Renal pelvis (tissue), 12 donors: ENCODE measurements at places on chromosomes 3 and 15. TPM values are rescaled to one million over a fixed set of nuclear protein-coding genes. Genes with fewer than 3 reads are reported as not detected.

TIPIN gene
- polyA plus RNA-seq = 17.4 TPM

HTR3E gene
- not detected for polyA plus RNA-seq

DNA sequence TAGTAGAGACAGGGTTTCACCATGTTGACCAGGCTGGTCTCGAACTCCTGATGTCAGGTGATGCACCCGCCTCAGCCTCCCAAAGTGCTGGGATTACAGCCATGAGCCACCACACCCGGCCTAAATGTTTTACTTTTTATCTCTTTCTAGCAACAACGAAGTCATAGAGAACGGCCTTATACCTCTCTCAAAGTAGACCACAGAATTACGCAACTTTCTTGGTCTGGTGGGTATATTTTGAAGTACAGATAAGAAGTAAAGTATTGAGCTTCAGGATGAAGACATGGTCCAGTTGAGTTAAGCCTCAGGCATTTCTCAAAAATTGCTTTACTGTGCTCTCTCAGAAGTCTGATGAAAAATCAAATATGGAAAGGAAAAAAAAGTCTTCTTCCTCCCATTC lies 30.6 kb downstream of the FAM240A start:
- no peak for DNase-seq

GRCh38 chr3:102353805-102354204 lies 81.0 kb upstream of the ZPLD1 start:
- DNase-seq = no peak

- DNase-seq = no peak
Observed at GRCh38 chr3:143753006-143753405, 95.3 kb downstream of the SLC9A9 start.

DNA sequence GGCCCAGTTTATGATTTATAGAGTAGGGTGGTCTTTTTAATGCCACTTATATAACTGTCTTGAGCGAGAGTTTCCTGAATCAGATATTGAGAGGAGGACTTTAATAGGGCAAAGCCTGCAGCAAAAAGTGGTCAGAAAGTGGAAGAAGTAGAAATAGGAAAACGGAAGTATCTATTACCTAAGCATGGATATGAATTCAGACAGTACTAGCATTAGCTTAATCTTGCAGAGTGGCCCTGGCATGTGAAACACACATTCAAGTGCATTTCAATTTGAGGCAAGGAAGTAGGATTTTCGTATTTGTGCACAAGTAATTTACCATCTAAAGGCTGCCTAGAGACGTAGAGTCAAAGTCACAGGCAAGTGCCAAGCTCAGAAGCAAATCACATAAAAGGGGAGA lies 622.3 kb downstream of the DIPK2A start:
- no peak for DNase-seq

EPHA6 gene
- 0.93 TPM for polyA plus RNA-seq

TM4SF18 gene
- polyA plus RNA-seq = 23.6 TPM

GRCh38 chr15:73909651-73910050 lies 16.6 kb upstream of the LOXL1 start:
- no peak for DNase-seq

- no peak for DNase-seq
Observed at GRCh38 chr15:76310475-76311099, 682 bp downstream of the ETFA start.

BFSP2 gene
- 0.13 TPM for polyA plus RNA-seq

GRCh38 chr3:25094932-25095685 lies 333.0 kb upstream of the RARB start:
- DNase-seq = peak; percentile 68

GRCh38 chr15:57897870-57898269 lies 167.6 kb downstream of the ALDH1A2 start:
- no peak for DNase-seq

FOXL2 gene
- not detected for polyA plus RNA-seq

GRCh38 chr3:73192036-73192738 lies 130.7 kb downstream of the EBLN2 start:
- DNase-seq = no peak

UBAP1L gene
- polyA plus RNA-seq = 8.7 TPM

DNA sequence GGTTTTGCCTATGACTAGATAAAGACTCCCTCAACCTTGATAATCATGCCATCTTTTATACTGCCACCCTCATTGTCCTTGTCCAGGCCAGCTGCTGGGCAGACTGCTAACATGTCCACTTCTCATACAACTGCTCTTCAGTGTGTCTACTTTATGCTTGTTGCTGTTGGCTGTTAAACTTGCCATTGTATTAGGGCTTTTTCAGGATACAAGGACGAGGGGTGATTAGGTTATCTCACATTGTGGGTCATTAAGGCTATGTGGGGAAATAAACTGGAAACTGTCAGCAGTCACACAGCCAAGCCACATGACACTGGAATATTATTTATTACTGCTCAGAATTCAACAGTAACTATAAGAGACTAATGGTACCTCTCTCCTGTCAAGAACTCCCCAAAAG lies 36.1 kb downstream of the STARD9 start:
- DNase-seq = no peak

LIPH gene
- polyA plus RNA-seq = 0.75 TPM

DNA sequence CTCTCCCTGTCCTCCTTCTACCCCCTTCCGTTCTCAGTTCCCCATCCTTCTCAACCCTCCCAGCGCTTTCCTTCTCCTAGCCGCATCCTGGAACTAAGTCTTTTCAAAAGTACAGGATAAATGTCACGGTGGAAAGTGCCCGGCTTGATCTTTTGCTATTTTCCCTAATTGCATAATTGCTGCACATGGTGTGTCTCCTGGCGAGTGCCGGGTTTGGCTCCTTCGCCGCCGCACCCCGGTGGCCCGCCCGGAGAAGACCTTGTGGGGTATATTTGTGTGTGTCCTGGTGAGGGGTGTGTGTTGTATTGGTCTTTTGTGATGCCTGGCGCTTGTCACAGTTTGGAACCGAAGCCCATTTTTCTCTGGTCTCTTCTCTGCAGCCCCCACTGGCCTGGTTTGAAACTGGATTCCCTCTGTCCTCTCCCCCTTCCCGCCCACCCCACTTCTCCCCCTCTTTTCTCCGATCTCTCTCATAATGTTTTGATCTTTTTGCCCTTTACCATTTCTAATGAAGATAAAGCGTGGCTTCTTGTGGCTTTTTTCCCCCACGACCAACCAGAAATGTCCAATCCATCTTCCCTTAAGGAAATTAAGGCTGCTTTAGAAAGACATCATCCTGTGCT lies 692 bp downstream of the UBE2E2 start:
- peak; percentile 24 for DNase-seq

GRCh38 chr3:25537516-25537915 lies 109.5 kb downstream of the RARB start:
- DNase-seq = no peak

GRCh38 chr15:91021516-91022074 lies 799 bp downstream of the VPS33B start:
- DNase-seq = peak; percentile 8

DNA sequence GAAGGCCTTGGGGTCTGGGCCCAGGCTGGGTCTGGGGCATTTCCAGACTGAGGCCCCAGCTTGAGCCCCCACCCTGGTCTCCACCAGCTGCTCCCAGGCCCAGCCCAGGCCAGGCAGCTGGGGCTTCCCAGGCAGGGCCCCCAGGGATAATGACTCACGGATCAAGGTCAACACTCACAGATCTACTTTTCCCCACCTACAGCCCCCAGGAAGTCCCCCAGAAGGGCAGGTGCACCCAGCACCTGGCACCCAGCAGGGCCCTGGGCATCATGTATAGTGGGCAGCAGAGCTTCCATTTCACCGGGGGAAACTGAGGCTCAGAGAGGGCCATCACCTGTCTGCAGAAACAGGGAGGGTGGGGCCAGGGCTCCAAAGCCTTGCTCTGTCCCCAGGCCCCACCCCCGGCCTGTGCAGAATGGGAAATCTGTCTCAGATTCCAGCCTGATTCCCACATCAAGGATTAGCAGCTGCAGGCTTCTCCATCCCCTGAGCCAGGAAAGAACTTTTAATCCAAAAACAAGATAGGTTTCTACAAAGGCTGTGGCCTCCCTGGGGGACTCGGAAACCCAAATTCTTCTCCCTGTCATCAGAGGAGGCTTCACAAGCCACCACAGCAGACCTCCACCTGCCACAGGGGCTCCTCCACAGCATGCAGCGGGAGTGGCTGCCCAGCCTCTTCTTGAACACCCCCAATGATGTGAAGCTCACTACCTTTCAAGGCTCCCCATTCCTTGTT lies 49.8 kb downstream of the IQSEC1 start:
- DNase-seq = no peak

- DNase-seq = no peak
Observed at GRCh38 chr3:129501630-129502029, 26.8 kb upstream of the RHO start.

DNA sequence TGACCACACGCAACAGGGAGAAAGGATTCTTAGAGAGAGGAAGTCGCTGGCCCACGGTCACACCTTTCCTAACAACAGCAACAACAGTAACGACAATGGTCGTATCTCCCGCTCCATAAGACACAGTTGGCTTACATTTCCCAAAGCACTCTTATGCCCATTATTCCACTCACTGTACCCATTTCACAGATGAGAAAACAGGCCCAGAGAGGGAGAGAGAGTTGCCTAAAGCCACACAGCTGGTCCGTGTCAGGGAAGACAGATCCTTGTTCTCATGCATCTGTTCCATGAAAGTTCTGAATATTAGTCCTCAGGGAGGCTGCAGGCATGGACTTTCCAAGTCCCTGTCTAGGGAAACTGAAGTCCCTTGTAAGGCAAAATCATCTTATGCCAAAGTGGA lies 42.0 kb upstream of the ATP2B2 start:
- DNase-seq = no peak

DIPK2A gene
- 33.4 TPM for polyA plus RNA-seq

GRCh38 chr3:143358155-143358792 lies 238.7 kb downstream of the CHST2 start:
- no peak for DNase-seq

DNA sequence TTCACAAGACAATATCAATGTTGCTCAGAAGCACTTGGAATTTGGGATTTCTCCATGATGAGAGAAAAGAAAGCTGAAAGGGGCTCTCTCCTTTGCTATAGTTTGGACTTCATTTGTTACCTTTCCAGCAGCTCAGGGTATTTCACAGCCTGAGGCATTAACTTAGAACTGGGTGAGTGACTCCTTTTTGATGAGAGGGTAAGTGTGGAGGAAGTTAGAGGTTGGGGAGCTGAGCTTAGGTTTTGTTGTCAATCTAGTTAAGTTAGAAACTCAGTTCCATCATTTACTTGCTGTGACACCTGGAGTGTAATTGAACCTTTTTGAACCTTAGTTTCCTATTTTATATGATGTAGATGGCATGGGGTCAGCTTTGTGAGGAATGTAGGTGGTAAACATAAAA lies 359.1 kb downstream of the PDCD6IP start:
- DNase-seq = no peak

DNA sequence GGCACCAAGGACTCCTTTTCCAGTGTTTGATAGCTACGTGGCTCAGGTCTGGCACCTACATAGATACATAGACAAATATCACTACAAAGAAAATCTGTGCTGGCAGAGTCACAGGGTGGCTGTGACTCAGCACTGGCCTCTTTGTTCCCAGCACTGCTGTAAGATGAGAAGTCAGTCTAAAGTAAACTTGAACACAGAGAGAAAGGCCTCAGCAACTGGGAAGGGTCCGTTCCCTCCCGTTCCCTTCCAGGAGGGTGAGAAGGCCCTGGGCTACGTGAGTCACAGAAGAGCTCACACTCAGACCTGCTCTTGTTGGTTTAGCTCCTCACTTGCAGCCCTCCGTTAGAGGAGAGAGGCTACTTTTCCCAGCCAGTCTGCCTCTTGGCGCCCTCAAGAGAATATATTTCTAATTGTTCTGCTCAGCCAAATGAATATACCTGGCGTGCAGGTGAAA lies 23.1 kb downstream of the ANXA2 start:
- DNase-seq = no peak

GRCh38 chr15:39230205-39230907 lies 350.5 kb upstream of the THBS1 start:
- DNase-seq = no peak

SUCNR1 gene
- 6.6 TPM for polyA plus RNA-seq

DNA sequence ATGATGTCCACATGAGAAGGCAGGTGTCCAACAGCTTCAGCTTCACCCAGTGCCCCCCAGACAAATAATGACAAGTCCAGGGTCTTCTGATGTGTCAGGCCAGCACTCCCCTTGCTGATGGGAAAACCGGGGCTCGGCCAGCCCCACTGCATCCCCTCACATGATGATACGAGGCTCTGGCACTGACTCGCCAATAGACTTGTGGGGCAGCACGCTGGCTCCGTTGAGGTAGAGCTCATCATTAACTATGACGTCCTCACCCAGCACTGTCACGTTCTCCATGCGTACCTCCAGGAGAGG lies 2.1 kb upstream of the AMIGO3 start:
- no peak for DNase-seq

SHF gene
- 16.9 TPM for polyA plus RNA-seq

LEKR1 gene
- polyA plus RNA-seq = 3.8 TPM

GRCh38 chr15:92915766-92916435 lies 15.8 kb downstream of the CHD2 start:
- no peak for DNase-seq

- peak; percentile 72 for DNase-seq
Observed at GRCh38 chr3:3110299-3110630, at the start of gene IL5RA. TSS of gene IL5RA (minus strand) at chr3:3110374. CDS start at chr3:3104984, 5,390 bp downstream.

CYP8B1 gene
- 0.84 TPM for polyA plus RNA-seq

- DNase-seq = peak; percentile 40
Observed at GRCh38 chr3:196941729-196942225, 551 bp downstream of the NCBP2 start.

- no peak for DNase-seq
Observed at GRCh38 chr15:41842229-41842628, 3.6 kb downstream of the PLA2G4B start.

DNA sequence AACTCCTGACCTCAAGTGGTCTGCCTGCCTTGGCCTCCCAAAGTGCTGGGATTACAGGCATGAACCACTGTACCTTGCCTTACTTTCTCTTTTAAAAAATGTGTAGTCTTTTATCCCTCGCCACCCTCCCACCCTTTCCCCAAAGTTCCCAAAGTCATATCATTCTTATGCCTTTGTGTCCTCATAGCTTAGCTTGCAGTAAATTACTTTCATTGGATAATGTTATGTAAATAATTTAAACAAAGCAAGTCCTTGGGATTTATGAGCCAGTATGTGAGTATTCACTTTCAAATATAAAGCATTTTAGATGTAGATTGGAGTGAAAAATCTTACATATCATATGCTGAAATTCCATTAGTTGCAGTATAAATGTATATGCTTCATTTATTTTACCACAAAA lies 11.0 kb downstream of the GTF2A2 start:
- no peak for DNase-seq

DNA sequence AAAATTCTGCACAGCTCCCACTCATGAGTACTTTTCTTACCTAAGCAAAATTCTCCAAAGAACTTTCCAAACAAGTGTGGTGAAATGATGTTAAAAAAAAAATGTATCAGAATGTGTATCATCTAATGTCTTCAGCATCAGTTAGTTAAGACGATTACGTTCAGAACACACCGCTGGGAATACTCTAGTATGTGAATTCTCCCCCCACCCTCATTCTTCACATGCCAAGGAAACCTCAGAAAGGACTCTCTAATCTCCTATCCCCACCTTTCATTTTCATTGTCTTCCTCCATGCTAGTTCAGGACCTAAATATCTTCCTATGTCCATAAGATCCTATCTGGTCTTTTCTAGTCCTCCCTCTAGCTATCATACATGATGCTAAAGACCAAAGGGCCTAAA lies 457.4 kb downstream of the SHQ1 start:
- DNase-seq = no peak
